ENCODE measurements at places on chromosomes 5 and 9. TPM values are rescaled to one million over a fixed set of nuclear protein-coding genes. Genes with fewer than 3 reads are reported as not detected.
A peak's percentile ranks its signal among the peaks of the same experiment; 100 is the strongest.

GRCh38 chr5:34673463-34674125 is 17.5 kb downstream of the RAI14 start:
- peaks cover 15% of the 10 kb centered on the region for H3K36me3 ChIP-seq
- peak overlapping the region; percentile 80 for H3K27ac ChIP-seq
- DNase-seq = no peak
- H3K4me3 ChIP-seq = no peak overlapping the region
- no peaks in the 10 kb centered on the region for H3K27me3 ChIP-seq

SPINK4 gene
- total RNA-seq = not detected

- no peak overlapping the region for H3K4me3 ChIP-seq
- H3K4me1 ChIP-seq = no peaks in the 10 kb centered on the region
- H3K27me3 ChIP-seq = no peaks in the 10 kb centered on the region
These were observed 107.2 kb upstream of the MAMDC2 start for GRCh38 chr9:69936427-69936826.

- no peak overlapping the region for H3K27ac ChIP-seq
- no peaks in the 10 kb centered on the region for H3K27me3 ChIP-seq
- DNase-seq = no peak
- no peak overlapping the region for H3K4me3 ChIP-seq
- H3K4me1 ChIP-seq = peaks cover 9% of the 10 kb centered on the region
These were observed 47.5 kb downstream of the SERINC5 start for GRCh38 chr5:80208381-80208780.

DNA sequence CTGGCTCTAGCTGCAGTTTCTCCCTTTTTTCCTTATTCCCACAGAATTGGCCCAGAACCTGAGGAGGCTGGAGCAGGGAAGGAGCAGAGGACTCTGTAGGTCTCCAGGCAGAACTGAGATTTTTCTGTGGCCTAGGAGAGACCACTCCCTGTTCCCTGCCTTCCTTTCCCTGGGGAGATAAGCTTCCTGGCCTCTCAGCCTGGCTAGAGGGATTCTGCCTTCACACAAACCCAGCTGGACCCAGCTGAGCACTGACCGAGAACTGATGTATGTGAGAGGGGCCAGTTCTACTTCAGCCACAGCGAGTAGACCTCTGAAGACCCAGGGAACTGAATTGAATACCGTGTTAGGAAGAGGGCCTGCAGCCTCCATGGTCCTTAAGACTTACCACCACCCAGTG is 48.0 kb downstream of the RUSC2 start:
- H3K27me3 ChIP-seq = no peaks in the 10 kb centered on the region
- peak overlapping the region; percentile 95 for H3K27ac ChIP-seq
- no peak overlapping the region for H3K4me3 ChIP-seq
- peaks cover 27% of the 10 kb centered on the region for H3K4me1 ChIP-seq
- peaks cover 2% of the 10 kb centered on the region for H3K36me3 ChIP-seq

GRCh38 chr9:19028835-19029451 is 4.1 kb downstream of the SAXO1 start:
- no peaks in the 10 kb centered on the region for H3K4me1 ChIP-seq
- no peaks in the 10 kb centered on the region for H3K36me3 ChIP-seq
- no peak overlapping the region for H3K27ac ChIP-seq
- no peak overlapping the region for H3K4me3 ChIP-seq
- DNase-seq = peak; percentile 75
- H3K27me3 ChIP-seq = no peaks in the 10 kb centered on the region

DNA sequence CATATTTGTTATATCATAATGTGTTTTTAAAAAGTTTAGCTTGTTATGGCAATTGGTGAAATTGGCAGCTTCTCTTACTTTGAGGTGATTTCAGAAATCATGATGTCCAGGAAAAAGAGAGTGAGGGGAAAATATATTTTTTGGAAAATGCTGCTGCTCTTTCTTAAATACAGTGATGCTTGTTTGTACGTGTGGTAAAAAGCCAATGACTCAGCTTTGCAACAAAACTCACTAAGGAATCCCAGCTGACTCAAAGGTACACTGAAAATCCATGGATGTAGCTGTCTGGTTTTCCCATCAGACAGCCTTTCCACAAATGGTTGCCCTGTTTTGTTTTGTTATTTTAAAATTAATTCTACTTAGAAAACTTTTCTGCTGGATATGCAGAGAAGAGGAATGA is 306.4 kb upstream of the PAPPA start:
- H3K4me1 ChIP-seq = peaks cover 6% of the 10 kb centered on the region
- H3K27ac ChIP-seq = no peak overlapping the region
- H3K36me3 ChIP-seq = no peaks in the 10 kb centered on the region
- peak; percentile 86 for DNase-seq

GRCh38 chr5:59837071-59837470 is 56.5 kb downstream of the PDE4D start:
- no peaks in the 10 kb centered on the region for H3K27me3 ChIP-seq
- no peaks in the 10 kb centered on the region for H3K4me1 ChIP-seq
- H3K27ac ChIP-seq = no peak overlapping the region
- DNase-seq = no peak
- no peaks in the 10 kb centered on the region for H3K36me3 ChIP-seq

GRCh38 chr9:38486056-38486615 is 61.9 kb upstream of the IGFBPL1 start:
- H3K36me3 ChIP-seq = no peaks in the 10 kb centered on the region
- H3K27ac ChIP-seq = no peak overlapping the region
- peaks cover 7% of the 10 kb centered on the region for H3K27me3 ChIP-seq

DNA sequence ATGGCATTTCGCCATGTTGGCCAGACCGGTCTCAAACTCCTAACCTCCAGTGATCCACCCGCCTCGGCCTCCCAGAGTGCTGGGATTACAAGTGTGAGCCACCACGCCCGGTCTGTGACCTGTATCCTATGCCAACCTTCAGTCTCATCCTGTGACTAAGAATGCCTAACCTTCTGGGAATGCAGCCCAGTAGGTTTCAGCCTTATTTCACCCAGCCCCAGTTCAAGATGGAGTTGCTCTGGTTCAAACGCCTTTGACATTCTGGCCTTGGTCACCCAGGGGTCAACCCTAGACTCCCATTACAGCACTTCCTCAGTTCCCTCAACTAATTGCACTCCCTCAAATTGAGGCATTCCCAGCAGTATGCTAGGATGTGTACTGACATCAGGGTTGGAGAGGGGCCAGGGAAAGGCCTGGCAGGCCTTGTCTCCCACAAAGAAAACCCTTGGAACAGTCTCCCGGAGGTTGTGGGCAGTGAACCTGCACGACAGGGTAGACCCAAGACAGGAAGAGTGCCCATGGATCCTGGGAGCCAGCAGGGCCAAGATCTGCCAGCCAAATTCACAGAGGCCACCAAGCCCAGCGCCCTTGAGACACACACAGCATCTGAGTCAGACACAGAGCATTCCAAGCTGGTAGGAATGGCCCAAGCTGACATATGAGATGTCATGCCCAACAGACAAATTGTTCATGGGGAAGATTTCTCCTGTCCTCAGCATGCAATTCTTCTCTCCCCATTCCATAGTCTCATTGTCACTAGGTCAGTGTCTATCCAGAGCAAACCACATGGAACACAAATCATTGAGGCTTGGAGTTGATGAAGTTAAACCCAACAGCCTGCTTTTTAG is 24.9 kb upstream of the SMU1 start:
- DNase-seq = peak; percentile 39
- peak overlapping the region; percentile 39 for H3K27ac ChIP-seq
- peaks cover 13% of the 10 kb centered on the region for H3K4me1 ChIP-seq
- H3K36me3 ChIP-seq = no peaks in the 10 kb centered on the region
- H3K4me3 ChIP-seq = no peak overlapping the region

DNA sequence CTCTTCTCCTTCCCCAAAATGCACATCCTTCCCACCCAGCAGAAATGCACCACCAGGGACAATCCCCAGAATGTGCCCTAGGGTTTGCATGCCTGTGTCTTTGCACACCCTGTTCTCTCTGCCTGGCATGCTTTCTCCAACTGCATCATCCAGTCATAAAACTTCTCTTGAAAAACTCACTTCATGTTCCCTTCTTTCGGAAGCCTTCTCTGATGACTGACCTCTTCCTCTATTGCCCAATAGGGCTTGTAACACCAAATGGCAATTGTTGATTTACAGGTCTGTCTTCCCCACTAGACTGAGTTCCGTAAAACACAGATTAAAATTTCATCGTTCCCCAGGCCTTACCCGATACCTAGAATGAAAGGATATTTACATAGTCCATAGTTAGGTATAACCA is 83.1 kb upstream of the SPOCK1 start:
- no peaks in the 10 kb centered on the region for H3K36me3 ChIP-seq
- no peak for DNase-seq
- no peaks in the 10 kb centered on the region for H3K27me3 ChIP-seq
- H3K27ac ChIP-seq = no peak overlapping the region

INSL4 gene
- total RNA-seq = not detected

CXCL14 gene
- under 0.01 TPM for total RNA-seq

DNA sequence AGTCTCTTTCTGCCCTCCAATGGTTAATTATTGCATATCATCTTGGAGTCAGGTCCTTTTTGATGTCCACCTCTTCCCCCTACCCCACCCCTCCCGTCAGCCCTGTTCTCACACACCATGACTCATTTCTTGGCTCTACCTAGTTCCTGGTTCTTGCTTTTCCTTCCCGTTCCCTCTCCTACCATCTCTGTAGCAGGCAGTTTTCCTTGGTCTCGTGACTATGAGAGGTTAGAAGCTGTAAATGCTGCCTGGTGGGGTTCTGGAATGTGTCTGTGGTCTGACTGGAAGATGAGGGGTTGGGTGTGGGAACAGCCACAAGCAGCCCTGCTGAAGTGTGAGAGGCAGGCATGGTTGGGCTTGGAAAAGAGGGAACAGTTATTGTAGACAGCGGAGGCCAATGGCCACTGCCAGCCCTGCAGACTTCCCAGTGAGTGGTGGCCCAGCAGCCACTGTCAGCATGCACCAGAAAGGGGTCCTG is 18.2 kb downstream of the SLC22A5 start:
- H3K36me3 ChIP-seq = no peaks in the 10 kb centered on the region
- peaks cover 33% of the 10 kb centered on the region for H3K4me1 ChIP-seq
- no peaks in the 10 kb centered on the region for H3K27me3 ChIP-seq
- DNase-seq = peak; percentile 99
- peak overlapping the region; percentile 84 for H3K27ac ChIP-seq
- H3K4me3 ChIP-seq = no peak overlapping the region

DNA sequence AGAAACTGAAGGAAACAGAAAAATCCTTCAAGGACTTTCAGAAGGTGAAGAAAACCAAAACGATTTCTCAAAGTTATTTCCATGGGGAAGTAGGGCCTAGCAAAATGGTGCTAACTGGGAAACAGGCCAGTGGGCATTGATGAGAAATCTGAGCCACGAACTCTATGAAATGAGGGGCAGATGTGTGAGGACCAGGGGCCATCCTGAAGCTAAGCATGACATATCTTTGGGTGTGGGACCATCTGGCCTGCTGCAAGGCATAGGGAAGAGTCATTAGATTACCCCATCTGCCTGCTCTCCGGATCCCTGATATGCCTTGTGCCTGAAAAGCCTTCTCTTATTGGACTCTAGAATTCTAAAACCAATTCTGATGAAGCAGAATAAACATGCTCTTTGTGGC is 143.8 kb downstream of the PALM2AKAP2 start:
- no peaks in the 10 kb centered on the region for H3K4me1 ChIP-seq
- no peak for DNase-seq
- peaks cover 7% of the 10 kb centered on the region for H3K36me3 ChIP-seq
- H3K27ac ChIP-seq = no peak overlapping the region
- H3K4me3 ChIP-seq = no peak overlapping the region

GRCh38 chr9:137411645-137412380 is 11.1 kb downstream of the EXD3 start:
- H3K36me3 ChIP-seq = no peaks in the 10 kb centered on the region
- H3K4me3 ChIP-seq = no peak overlapping the region
- peaks cover 26% of the 10 kb centered on the region for H3K4me1 ChIP-seq
- peak; percentile 94 for DNase-seq
- H3K27ac ChIP-seq = peak overlapping the region; percentile 66

GAPT gene
- not detected for total RNA-seq

- H3K4me1 ChIP-seq = peaks cover 6% of the 10 kb centered on the region
- H3K27me3 ChIP-seq = no peaks in the 10 kb centered on the region
- no peak overlapping the region for H3K4me3 ChIP-seq
- no peak overlapping the region for H3K27ac ChIP-seq
- DNase-seq = peak; percentile 31
These were observed 7.6 kb downstream of the RNF38 start for GRCh38 chr9:36392489-36392888.

DNA sequence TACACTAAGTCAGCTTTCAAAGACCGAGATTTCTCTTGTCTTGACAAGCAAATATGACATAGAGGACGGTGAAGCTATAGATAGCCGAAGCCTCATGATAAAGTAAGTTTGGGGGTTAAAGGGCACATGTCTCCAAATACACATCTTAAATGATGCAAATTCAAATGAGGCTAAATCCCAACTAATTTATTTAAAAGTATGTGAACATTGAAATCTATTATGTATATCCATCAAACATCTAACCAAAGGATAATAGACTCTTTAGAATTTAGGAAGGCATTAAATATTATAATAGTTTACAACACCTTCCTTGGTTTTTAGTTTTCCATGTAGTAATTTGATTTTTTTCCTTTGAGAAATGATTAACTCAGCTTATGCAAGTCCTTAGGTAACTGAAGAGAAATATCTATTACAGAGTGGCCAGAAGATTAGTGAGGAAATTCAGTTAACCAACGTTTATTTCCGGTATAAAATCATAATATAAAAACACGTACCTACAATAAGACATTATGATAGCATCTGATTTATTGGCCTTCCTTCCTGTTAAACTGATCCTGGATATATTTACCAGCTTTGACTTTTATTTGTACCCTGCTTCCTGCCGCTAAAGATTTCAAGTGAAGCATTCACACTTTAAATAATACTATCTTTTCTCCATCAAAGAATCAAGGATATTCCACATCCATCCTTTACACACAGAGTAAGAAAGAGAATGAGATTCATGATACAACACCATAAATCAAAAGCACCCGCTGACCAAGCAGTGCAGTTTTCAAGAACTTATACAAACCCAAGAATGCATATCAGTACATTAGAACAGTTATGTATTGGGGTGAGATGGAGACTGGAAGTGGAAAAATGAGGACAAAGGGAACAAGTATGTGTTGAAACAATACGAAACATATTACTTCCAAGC is 31.9 kb upstream of the F2R start:
- no peaks in the 10 kb centered on the region for H3K36me3 ChIP-seq
- no peak overlapping the region for H3K4me3 ChIP-seq
- DNase-seq = no peak
- no peak overlapping the region for H3K27ac ChIP-seq
- H3K4me1 ChIP-seq = peaks cover 6% of the 10 kb centered on the region

DNA sequence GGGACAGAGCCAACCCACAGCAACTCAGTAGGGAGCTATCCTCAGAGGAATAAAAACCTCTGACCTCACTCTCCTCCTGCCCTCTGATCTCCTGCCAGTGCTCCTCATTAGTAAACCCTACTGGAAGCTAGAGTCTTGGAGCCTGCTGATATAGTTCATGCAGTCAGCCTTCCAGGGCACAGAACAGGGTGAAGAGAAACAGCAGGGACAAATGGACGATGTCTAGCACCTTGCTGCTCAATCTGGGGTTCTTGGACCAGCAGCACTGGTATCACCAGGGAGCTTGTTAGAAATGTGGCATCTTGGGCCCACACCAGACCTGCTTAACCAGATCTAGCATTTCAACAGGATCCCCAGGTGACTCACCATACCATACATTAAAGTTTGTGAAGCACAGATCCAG is 5.5 kb upstream of the GALNT12 start:
- no peaks in the 10 kb centered on the region for H3K36me3 ChIP-seq
- DNase-seq = no peak
- H3K4me1 ChIP-seq = peaks cover 12% of the 10 kb centered on the region
- H3K27ac ChIP-seq = no peak overlapping the region
- H3K4me3 ChIP-seq = no peak overlapping the region

Measured in IMR-90 (cell line).